ENCODE measurements at places on chromosomes 1 and 21.

DNA sequence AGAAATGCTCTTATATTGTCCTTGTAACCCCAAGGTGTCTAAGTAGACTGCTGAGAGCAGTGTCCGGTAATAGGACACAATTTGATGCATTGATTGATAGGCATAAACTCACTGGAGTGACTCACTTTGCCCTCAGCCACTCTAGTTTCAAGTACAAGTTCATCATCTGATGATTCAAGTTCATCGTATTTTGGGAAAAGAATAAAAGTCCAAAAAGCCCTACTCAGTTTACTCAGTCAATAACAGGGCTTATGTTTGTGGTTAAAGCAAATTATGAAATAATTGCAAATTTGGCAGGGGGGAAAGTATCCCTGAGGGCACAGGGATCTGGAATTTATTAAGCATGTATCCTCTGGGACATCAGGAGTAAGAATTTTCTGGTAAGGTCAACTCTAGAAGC is 7.6 kb upstream of the ATF3 start:
- H3K4me1 ChIP-seq, result peaks cover 55% of the 10 kb centered on the region
- peak overlapping the region; percentile 80 for H3K27ac ChIP-seq
- H3K36me3 ChIP-seq, result no peaks in the 10 kb centered on the region
- no peak for DNase-seq

- peaks cover 19% of the 10 kb centered on the region for H3K4me1 ChIP-seq
- H3K36me3 ChIP-seq, result no peaks in the 10 kb centered on the region
- H3K27ac ChIP-seq, result no peak overlapping the region
- no peak for DNase-seq
Observed at GRCh38 chr1:173038875-173039554, 11.7 kb downstream of the TNFSF18 start.

- no peak for DNase-seq
- peak overlapping the region; percentile 100 for H3K27ac ChIP-seq
- peaks cover 60% of the 10 kb centered on the region for H3K4me1 ChIP-seq
Observed at GRCh38 chr1:46342084-46342656, 1.6 kb downstream of the NSUN4 start.

- peak overlapping the region; percentile 54 for H3K4me3 ChIP-seq
- peaks cover 65% of the 10 kb centered on the region for H3K36me3 ChIP-seq
- DNase-seq, result no peak
- peak overlapping the region; percentile 98 for H3K27ac ChIP-seq
- peaks cover 92% of the 10 kb centered on the region for H3K4me1 ChIP-seq
- H3K27me3 ChIP-seq, result no peaks in the 10 kb centered on the region
Observed at GRCh38 chr1:226708342-226708780, 30.7 kb downstream of the ITPKB start.

GRCh38 chr1:55826381-55827080 is 611.4 kb upstream of the USP24 start:
- no peaks in the 10 kb centered on the region for H3K36me3 ChIP-seq
- DNase-seq, result no peak

- H3K4me3 ChIP-seq, result no peak overlapping the region
- no peak overlapping the region for H3K27ac ChIP-seq
- H3K36me3 ChIP-seq, result no peaks in the 10 kb centered on the region
- H3K27me3 ChIP-seq, result peaks cover 6% of the 10 kb centered on the region
- peaks cover 14% of the 10 kb centered on the region for H3K4me1 ChIP-seq
Observed at GRCh38 chr1:39507230-39507928, 15.9 kb downstream of the BMP8A start.

DNA sequence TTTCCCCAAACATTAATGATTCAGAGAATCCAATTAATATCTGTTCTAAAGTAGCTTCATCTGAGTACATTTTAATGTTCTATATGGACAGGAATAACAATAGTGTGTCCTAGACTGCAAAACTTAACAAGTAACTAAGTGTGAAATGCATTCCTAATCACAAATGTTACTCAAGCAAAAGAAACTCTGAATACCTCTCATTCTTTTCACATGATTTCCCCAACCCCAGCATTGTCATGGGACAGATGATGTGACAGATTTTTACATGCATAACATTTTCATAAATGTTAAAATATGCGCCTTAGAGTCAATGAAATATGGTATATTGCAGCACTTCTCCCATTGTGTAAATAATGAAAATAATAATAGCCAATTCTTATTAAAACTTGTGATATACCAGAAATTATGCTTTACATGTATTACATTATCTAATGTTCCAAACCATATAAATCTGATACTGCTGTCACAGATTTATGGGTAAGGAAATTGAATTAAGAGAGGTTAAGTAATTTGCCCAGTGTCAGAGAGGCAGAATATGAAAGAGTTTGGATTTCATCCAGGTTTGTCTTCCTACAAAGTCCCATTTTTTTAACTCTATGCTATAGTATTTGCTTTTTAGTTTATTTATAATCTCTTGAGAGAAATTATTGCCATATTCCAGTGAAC is 269.4 kb downstream of the LRRC7 start:
- no peaks in the 10 kb centered on the region for H3K36me3 ChIP-seq
- H3K27ac ChIP-seq, result no peak overlapping the region
- DNase-seq, result no peak

DNA sequence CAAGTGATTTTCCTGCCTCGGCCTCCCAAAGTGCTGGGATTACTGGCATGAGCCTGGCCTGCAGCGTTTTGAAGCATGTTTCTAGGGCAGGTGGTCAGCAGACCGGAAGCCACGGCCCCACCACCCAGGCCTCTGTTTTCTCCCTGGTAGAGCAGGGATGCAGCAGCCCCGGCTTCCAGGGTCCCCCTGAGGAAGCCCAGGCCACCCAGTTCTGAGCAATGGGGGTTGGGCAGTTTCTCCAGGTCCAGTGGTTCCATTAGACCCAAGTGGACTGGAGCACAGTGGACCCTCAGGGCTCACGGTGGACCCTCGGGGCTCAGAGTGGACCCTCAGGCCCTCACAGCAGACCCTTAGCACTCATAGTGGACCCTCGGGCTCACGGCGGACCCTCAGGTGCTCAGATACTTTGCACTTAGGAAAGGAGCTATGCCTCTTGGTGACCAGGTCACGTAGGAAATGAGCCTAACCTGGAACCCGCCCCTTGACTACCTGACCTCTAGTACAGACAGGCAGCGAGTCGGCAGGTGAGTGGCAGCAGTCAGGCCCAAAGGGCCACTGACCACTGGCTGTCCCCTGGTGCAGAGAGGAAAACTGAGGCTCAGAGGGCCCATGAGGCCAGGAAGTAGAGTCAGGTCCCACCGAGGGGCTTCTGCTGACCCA is 4.6 kb upstream of the FNDC10 start:
- no peaks in the 10 kb centered on the region for H3K27me3 ChIP-seq
- no peak overlapping the region for H3K4me3 ChIP-seq
- no peaks in the 10 kb centered on the region for H3K36me3 ChIP-seq
- DNase-seq, result no peak

DNA sequence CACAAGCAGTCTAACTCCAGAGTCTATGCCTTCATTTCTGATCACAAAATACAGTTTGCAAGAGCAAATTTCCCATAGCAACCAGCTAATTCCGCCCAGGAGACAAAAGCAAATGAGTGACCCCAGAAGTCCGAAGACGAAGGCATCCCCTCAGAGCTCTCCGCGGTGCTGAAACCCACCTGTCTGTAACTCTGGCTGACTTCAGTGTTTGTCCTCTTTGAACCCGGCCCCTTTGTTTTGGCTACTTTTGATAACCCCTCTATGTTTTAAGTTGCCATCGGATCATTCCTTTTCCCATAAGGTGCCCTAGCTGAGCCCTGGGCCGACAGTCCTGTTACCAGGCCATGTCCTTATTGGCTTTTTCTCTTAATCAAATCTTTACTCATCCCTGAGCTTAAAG is 515.8 kb downstream of the PTPRU start:
- H3K36me3 ChIP-seq, result no peaks in the 10 kb centered on the region
- no peaks in the 10 kb centered on the region for H3K4me1 ChIP-seq
- H3K4me3 ChIP-seq, result no peak overlapping the region
- DNase-seq, result no peak
- peaks cover 8% of the 10 kb centered on the region for H3K27me3 ChIP-seq

DNA sequence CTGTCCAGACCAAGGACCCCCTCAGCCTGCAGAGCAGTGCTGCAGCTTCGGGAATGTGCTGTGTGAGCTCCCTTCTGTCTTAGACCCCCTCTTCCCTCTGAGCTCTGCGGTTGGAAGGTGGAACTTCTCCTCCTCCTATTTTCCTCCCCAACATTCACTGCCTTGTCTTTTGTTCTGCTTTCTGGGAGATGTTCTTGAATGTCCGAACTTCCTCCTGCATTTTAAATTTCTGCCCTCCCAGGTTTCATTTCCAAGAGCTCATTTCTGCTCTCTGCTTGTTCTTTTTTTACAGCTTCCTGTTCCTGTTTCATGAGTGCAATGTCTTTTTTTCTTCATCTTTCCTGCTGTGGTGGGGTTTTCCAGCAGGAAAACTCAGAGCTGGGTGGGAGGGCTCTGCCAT is 29.3 kb downstream of the RRP1 start:
- H3K4me1 ChIP-seq, result peaks cover 4% of the 10 kb centered on the region
- H3K27ac ChIP-seq, result no peak overlapping the region
- H3K27me3 ChIP-seq, result no peaks in the 10 kb centered on the region
- no peak for DNase-seq
- peaks cover 5% of the 10 kb centered on the region for H3K36me3 ChIP-seq

DNA sequence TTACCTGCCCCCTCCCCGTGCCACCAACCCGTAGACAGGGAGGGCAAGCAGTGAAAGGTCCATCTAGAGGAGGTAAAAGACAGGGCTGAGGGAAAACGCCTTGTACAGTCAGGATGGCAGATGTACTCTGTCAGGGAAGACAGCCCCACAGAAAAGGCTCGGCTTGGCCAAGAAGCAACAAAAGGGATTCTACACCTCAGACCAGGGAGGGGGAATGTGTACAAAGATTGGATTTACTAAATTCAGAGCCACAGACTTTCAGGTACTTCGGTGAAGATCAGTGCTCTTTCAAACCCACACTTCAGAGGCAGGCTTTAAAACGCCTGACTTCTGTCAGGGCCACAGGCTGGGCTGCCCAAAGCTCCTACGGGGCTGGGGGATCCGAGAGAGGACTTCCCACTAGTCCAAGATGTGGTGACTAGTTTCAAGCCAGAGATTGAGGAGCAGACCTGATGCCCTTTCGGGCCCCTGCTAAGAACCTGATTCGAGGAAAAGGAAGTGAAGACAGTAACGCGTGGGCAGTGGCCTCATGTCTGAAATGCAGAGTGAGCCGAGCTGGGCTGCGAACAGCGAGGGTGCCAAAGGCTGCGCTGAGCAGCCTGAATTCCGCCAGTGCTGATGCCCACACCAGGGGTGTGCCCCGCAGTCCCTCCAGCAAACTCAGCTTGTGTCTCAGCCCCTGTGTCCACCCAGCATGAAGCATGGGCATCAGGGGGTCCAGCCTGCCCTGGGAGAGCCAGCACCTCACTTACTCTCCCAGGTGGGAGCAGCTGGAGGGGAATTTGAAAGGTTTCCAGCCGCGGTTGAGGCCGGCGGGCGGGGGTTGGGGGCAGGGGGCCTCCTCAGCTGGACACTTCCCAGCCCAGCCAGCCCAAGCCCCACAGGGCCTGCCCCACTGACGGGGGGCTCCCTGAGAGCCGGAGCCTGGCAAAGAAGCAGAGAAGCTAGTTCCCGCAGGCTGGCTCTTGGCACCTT is 36.2 kb downstream of the KIAA1614 start:
- H3K4me3 ChIP-seq, result no peak overlapping the region
- H3K36me3 ChIP-seq, result peaks cover 46% of the 10 kb centered on the region
- no peak for DNase-seq
- H3K4me1 ChIP-seq, result peaks cover 10% of the 10 kb centered on the region

GRCh38 chr1:224510880-224511645 is 76.5 kb upstream of the WDR26 start:
- H3K4me3 ChIP-seq, result no peak overlapping the region
- no peak for DNase-seq
- H3K36me3 ChIP-seq, result no peaks in the 10 kb centered on the region
- no peaks in the 10 kb centered on the region for H3K27me3 ChIP-seq
- peaks cover 5% of the 10 kb centered on the region for H3K4me1 ChIP-seq

GRCh38 chr1:1893291-1893985 is 2.6 kb upstream of the GNB1 start:
- H3K36me3 ChIP-seq, result peaks cover 20% of the 10 kb centered on the region
- H3K27me3 ChIP-seq, result no peaks in the 10 kb centered on the region
- H3K4me3 ChIP-seq, result peak overlapping the region; percentile 40

DNA sequence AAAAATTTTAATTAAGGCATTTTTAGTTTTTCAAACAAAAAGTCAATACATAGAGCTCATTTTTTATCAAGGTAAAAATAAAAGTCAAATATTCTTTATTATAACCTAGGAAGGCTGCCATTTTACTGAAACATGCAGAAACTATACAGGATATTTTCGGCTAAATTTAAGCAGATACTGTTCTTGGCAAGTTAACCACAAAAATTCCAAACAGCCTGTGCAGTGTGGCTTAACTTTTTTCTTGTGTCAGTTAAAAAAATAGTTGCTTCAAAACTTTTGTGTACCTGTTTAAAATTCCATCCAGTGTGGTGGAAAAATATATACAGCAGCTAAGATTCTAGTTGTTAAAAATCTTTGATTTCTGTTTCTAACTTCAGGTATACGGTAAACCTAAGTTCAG is 135.0 kb downstream of the ATP5PO start:
- no peaks in the 10 kb centered on the region for H3K4me1 ChIP-seq
- no peak overlapping the region for H3K27ac ChIP-seq
- DNase-seq, result no peak
- no peaks in the 10 kb centered on the region for H3K36me3 ChIP-seq
- H3K27me3 ChIP-seq, result no peaks in the 10 kb centered on the region

- peak within 1 kb of the TSS; percentile 93 for H3K4me3 ChIP-seq
- no peaks in the 10 kb centered on the region for H3K27me3 ChIP-seq
- peaks cover 45% of the 10 kb centered on the region for H3K4me1 ChIP-seq
- H3K36me3 ChIP-seq, result peaks cover 40% of the 10 kb centered on the region
- H3K27ac ChIP-seq, result peak within 1 kb of the TSS; percentile 95
Observed at GRCh38 chr1:226738995-226739695, at the start of gene ITPKB. Gene ITPKB (minus strand): TSS chr1:226739282. CDS start chr1:226737458, 1,824 bp downstream.

DNA sequence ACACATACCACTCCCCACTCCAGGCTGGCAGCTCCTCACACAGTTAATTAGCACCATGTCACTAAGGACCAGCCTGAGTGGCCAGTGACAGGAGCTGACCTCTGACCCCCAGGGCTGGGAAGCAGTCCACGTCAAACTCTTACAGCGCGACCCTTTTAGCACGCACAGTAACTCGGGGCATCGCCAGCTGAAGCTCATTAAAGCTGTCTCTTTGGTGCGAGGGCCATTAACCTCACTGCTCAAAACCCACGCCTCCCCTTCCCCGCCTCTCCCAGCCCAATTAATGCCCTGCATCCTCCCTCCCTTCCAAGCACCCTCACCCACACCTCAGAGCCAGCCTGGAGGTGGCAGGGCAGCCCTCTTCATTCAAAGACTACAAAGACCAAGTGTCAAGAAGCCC is 31.7 kb downstream of the DMAP1 start:
- peaks cover 50% of the 10 kb centered on the region for H3K36me3 ChIP-seq
- H3K4me1 ChIP-seq, result no peaks in the 10 kb centered on the region
- H3K4me3 ChIP-seq, result no peak overlapping the region
- DNase-seq, result no peak

- no peaks in the 10 kb centered on the region for H3K4me1 ChIP-seq
- no peak overlapping the region for H3K27ac ChIP-seq
- H3K27me3 ChIP-seq, result peaks cover 22% of the 10 kb centered on the region
- DNase-seq, result no peak
Observed at GRCh38 chr1:70979881-70980280, 67.7 kb downstream of the PTGER3 start.

DNA sequence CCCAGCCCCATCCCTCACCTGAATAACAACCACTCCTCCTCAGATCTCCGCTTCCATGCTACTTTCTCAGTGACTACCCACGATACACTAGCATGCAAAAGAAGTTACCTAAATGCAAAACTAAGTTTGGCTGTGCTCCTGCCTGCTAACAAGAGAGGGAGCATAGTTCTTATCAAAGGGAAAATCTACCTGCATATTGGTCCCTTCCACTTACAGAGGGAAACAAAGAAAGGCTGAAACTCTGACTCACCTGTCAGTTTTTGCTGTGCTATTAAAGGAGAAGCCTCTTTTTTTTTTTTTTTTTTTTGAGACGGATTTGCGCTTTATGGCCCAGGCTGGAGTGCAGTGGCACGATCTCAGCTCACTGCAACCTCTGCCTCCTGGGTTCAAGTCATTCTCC is 43.8 kb upstream of the RAVER2 start:
- no peak overlapping the region for H3K4me3 ChIP-seq
- no peaks in the 10 kb centered on the region for H3K36me3 ChIP-seq
- H3K27ac ChIP-seq, result no peak overlapping the region
- DNase-seq, result no peak
